Brain (organoid and tissue), 16 donors: ENCODE measurements at places on chromosomes 5 and 9.

DNA sequence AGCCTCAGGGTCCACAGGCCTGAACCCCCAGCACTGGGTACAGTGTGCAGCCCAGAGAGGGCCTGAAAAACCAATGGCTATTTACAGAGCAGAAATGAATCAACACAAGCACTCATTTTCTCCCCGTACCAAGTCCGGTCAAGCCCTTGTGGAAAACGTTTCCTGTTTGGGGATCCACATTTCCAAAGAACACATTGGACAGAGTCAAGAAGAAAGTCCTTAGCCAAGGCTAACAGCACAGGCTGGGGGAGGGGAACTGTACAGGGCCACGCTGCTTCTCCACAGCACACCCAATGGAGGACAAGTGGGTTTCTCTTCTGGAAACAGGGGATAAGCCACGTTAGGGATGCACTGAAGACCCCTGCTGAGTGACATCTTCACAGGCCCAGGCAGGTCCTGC is 62.3 kb downstream of the NSUN2 start:
- no peak for DNase-seq

DNA sequence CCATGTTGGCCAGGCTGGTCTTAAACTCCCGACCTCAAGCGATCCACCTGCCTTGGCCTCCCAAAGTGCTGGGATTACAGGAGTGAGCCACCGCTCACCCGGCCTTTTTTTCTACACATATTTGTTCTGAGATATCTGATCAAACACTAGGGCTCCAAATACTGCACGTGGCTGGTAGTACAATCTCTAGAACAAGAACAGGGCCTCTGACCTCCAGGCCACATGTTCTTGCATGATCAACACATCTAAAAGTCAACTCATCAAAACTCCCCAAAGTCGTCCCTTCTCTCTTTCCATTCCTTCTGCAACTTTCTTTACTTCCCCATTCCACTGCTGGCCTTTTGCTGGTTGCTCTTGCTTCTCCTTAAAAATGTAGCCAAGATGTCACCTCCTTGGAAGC is 113.3 kb upstream of the LHFPL2 start:
- DNase-seq, result no peak

DNA sequence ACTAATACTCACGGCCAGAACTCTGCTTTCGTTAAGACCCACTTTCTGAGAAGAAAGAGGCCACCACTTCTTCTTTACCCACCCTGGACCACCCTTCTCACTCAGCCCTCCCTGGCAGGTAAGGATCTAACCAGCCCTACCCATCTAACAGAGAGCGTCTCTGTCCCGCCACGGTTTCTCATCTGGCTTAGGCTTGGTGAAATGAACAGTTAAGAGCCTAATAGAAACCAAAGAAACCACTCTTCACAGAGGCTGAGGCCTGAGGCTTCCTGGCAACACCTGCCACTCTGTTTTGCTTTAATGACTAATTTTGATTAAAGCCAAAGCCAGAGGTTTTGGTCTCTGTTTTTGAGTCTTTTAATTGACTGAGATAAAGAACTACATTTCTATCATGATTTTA is 354.1 kb upstream of the SLC30A5 start:
- no peak for DNase-seq

DNA sequence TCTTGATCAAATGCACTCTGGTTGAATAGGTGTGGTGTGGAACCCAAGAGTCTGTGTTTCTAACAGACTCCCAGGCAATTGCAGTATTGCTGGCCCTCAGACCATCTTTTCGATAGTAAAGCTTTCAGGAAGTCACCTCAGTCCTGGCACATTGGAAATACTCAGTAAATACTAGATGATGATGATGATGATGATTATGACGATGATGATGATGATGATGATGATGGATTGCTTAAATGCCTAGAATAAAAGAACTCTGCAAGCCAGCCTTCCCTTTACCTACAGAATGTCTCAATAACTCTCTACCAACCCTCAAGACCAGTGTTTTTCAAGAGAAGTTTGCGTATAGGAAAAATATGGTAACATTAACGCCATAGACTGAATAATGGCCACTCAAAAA is 268.0 kb downstream of the DNAH5 start:
- no peak for DNase-seq

GRCh38 chr9:82021198-82021597 is 32.6 kb downstream of the SPATA31D1 start:
- DNase-seq, result no peak

DNA sequence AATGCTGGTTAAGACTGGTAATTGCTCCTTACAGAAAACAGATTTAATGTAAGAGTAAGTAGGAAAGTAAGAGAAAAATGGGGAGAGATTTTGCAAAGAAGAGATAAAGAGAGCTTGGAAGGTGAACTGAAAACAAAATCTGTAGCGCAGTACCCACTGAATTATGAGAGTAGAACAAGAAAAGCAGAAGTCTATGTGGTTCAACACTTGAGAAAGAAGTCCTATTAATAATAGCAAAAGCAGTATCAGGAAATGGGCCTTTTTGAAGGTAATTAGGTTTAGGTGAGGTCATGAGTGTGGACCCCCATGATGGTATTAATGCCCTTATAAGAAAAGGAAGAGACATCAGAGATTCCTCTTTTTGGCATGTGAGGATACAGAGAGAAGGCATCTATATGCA is 460.6 kb downstream of the CETN3 start:
- no peak for DNase-seq

DNA sequence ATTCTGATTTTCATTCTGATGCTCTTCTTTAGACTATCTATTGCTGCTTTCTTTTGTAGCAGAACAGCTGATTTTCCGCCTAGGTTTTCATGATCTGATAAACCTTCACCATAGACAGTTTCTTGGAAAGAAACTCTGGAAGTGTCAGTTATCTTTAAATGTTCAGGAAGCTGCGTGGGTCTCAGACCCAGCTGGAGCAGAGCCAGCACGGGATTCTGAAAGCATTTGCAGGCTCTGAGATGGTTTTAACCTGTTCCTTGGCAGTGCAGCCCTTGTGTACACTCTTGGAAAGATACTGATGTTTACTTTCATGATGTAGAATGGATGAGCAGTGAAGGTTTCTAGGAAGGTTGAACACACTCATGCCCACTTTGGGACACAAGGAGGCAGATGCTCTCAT is 178.0 kb upstream of the DMRT1 start:
- no peak for DNase-seq

DNA sequence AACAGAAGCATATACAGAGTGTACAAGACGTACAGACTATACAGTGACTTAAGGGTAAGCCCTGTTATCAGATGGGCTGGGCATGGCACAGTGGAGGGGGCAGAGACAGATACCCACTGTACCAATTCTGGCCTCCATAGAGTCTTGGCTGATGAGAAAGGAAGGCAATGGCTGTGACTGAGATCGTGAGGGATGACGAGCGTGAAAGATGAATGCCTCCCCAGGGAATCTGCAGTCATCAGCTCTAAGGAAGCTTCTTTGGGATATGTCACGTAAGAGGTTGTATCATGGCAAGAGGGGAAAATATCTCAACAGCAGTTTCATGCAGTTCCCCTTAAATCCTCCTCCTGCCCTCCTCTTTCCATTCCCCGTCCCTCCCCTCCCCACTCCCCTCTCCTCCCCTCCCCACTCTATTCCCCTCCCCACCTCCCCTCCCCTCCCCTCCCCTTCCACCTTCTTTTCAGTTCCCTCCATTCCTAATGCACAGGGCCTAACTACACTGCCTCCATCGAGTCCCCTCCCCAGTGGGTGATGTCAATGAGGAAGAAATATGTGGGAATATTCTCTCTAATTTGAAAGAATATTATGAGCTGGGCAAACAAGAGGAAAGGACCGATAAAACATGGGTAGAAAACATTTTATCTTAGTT is 226.4 kb upstream of the DAP start:
- DNase-seq, result no peak

DNA sequence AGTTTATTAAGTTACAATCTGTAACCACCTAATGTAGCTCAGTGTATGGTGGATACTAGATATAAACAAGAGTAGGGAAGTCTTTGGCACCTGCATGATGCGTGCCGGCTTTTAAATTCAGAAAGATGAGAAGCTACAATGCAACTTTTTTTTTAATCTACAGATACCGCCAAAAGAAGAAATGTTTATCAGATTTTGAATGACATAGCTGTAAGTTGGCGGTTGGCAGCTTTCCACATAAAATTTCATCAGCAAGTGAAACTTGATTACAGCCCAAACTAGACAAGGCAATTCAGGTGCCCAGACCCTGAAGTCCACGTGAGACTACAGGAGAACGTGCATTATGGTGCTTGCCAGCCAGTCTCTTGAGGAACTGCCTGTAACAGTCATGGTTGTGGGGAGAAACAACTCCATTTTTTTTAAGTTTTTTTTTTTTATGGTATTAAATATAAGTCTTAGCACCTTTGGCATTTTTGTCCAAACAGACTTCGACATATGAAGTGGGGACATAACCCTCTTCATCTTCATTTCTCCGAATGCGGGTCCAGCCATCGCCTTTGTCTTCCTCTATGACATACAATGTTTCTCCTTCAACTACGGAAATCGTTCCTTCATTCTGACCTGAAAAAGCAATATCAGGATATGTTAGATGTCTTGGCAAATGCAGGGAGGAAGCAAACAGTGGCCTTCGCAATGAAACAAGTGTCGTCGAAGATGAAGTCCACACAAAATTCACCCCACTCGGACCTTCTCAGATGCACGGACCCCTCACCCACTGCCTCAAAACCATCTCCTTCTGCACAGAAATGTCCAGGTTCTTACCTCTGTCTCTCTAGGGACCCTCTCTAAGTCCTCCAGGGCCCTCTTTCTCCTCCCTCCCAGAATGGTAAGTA is 60.4 kb downstream of the USP20 start:
- no peak for DNase-seq

DNA sequence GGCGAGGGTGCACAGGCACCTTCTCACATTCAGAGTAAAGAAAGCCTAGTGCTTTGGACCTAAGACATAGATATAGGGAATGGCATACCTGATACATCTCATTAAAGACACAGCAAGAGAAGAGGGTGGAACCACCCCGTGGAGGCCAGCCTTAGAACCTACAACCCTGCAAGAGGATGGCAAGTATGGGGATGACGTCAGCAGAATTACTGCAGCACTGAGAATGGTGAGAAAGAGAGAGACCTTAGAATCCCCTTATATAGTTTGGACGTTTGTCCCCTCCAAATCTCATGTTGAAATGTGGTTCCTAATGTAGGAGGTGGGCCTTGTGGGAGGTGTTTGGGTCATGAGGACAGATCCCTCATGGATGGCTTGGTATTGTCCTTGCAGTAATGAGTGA is 28.2 kb upstream of the ADCY2 start:
- no peak for DNase-seq

DNA sequence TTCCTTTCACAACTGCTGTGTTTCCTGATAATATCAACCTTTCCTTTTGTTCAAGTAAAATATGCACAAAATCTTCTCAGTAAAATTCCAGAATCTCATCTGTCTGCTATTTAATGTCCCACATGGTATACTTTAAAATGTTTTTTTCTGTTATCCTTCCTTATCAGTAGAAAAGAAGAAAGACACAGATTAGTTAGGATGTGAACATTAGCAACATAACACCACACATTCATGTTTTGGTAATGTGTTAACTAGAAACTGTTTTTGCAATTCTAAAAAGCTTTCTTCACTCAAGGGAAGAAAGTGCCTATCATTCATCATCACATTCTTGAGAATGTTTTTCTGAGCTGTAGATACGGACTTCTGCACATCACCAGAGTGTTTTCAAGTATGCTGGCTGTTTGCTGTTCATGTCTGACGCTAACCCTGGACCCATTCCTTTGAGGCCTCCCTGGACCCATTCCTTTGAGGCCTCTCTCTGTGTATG is 10.5 kb upstream of the ARSB start:
- no peak for DNase-seq

- peak; percentile 11 for DNase-seq
These were observed 5.7 kb downstream of the MAPKAP1 start for GRCh38 chr9:125701351-125701750.

GRCh38 chr9:34956648-34957047 is 1.4 kb upstream of the PHF24 start:
- DNase-seq, result no peak

GRCh38 chr5:142938266-142938880 is 168.2 kb downstream of the ARHGAP26 start:
- no peak for DNase-seq

DNA sequence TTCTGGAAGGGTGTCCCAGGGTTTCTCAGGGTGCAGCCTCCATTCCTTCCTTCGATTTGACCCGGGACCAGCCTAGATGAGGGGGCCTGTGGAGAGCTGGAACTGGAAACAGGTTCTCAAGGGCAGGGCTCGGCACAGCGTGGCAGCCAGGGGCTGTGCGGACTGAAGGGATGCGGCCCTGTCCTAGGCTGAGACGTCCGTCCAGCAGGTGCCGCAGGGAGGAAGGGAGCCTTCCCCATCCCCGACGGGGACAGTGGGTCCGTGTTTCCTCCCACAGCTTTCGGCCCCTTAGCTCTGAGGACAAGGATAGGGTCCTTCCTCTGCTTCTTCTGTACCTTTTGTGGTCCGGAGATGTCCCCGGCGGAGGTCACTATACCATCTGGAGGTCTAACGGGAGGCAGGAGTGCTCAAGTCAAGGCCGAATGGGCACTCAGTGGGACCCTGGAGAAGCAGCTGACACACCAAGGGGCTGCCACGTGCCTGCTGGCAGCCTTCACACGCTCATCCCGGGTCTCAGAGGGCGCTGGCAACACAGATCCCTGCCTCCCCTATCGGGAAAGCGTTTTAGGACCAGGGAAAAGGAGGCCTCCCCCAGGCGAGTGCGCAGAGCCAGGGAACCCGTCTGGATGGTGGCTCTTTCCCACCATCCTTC is 49.9 kb downstream of the USP20 start:
- DNase-seq, result peak; percentile 10

- DNase-seq, result no peak
These were observed 3.9 kb downstream of the RGS14 start for GRCh38 chr5:177361418-177362291.

- DNase-seq, result peak; percentile 44
These were observed 523 bp downstream of the MAML1 start for GRCh38 chr5:179732918-179733771.

DNA sequence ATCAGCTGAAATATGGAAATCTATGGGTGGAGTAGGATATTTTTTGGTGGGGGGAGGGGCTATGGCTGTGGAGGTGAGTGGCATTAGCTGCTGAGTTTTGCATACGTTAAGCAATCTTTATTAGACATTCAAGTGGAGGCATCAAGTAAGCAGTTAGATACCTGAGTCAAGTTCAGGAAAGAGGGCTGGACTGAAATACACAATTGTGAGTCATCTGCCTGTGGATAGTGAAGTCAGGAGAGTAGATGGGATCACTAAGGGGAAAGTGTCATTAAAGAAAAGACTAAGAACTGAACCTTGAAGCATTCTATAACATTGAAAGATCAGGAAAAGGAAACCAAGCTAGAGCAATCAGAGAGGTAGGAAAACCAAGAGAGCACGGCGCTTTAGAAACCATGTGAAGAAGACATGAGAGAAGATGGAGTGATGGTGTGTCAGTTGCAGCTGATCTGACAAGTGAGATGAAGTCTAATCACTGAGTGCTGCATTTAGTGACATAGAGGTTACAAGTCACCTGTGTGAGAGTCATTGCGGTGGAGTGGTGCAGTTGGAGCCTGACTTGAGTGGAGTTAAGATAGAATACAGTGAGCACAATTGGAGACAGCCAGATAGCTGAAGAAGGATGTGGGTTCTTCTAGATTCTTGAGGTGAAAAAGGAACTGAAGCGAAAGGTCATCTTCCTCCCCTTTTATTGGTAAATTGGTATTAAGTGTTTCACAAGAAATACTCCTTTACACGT is 88.7 kb downstream of the PIP5K1B start:
- DNase-seq, result no peak

GRCh38 chr5:75498208-75498777 is 13.1 kb downstream of the CERT1 start:
- DNase-seq, result no peak

- no peak for DNase-seq
These were observed 686.5 kb upstream of the DMAC1 start for GRCh38 chr9:8486095-8486494.

GRCh38 chr5:10481241-10481935 is 39.7 kb downstream of the ROPN1L start:
- DNase-seq, result no peak
